HS-27A (cell line): ENCODE measurements at places on chromosomes 12 and 14.

GRCh38 chr12:115944837-115945490, 332.5 kb downstream of the MED13L start:
- no peak for DNase-seq

DNA sequence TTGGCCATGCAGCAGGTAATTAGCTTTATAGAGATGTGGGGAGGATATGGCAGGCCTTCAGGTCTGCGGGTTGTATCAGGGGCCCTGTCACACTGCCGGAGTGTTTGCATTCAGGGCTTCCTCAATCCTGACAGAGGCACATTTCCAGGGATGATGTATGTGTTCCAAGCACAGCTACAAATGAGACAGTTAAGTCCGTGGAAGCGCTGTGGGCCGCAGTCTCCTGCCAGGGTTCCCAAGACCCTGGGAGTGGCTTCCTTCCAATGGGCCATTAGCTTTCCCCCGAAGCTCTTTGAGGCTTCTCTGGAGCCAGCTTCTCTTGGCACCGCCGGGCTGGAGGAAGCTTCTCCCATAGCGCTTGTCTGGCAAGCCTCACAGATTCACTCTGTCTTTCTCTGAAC, 1524.7 kb upstream of the TMEM132C start:
- no peak for DNase-seq

GRCh38 chr12:131454418-131455217, 256.3 kb upstream of the SFSWAP start:
- no peak for DNase-seq

GRCh38 chr14:100626614-100627013, 39.4 kb upstream of the BEGAIN start:
- no peak for DNase-seq

- no peak for DNase-seq
Observed at GRCh38 chr12:63224396-63224795, 73.4 kb upstream of the AVPR1A start.

GRCh38 chr12:121792607-121793439, 665 bp downstream of the RHOF start:
- DNase-seq = no peak

DNA sequence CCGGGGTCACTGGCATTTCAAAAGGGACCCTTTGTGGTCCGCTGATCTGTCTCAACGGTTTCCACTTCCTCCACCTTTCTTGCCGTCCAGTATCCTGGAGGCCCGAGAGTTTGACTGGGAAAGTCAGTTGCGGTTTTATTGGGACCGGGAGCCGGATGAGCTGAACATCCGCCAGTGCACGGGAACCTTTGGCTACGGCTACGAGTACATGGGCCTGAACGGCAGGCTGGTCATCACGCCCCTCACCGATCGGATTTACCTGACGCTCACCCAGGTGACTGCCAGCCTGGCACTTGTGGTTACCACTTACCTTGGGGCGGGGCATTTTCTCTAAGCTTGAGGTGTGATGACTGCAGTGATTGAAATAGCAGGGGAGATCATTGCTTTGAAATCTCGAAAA, 83.8 kb downstream of the DNAH10 start:
- no peak for DNase-seq

GRCh38 chr14:105926373-105927095, 400.2 kb downstream of the TMEM121 start:
- no peak for DNase-seq

DNA sequence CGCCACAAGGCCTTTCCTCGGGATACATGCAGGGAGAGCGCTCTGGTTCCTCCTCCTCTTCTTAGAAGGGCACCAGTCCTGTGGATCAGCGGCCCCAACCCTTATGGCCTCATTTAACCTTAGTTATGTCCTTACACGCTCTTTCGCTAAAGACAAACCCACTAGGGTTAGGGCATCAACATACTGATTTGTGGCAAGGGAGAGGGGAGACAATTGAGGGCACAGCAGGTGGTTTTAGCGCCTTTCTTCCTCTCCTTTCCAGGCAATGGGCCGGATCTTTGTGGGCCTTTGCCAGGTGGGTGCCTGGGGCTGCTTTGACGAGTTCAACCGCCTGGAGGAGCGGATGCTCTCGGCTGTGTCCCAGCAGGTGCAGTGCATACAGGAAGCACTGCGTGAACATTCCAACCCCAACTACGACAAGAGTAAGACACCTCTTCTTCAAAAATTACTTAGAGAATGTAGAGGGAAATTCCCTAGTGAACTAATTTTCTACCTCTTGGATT, 43.6 kb downstream of the DYNC1H1 start:
- DNase-seq = no peak

DNA sequence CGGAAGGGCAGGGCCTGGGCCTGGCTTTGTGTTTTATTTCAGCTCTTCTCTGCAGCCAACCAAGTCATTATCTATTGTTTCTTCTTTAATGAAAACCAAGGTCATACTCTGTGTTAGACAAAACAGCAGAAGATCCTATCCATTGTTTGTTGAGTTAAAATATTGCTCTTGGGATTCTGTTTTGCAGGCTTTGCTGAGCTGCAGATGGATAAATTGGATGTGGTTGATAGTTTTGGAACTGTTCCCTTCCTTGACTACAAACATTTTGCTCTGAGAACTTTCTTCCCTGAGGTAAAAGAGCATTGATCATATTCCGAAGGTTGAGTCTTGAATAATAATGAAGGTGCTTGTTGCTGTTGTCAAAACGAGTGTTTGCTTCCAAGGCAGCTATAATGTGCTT, 106.6 kb downstream of the PLXNC1 start:
- DNase-seq = no peak

- no peak for DNase-seq
Observed at GRCh38 chr12:119229837-119230236, 51.1 kb downstream of the HSPB8 start.

- DNase-seq = no peak
Observed at GRCh38 chr14:35405304-35405996, 901 bp upstream of the NFKBIA start.

DNA sequence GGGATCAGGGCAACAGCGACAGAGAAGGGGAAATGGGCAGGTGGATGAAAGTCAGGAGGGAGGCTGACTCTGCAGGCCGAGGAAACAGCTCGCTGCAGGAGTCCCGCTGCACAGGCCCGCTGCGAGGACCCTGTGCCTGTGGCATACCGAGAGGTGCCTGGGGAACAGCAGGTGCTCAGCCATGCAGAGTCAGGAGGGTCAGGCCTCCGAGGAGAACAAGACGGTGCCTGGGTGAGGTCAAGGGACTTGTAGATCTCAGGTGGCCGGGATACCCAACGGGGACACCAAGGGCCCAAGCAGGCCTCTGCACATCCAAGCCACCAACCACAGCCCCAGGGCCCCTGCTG, 67.5 kb downstream of the NCOR2 start:
- no peak for DNase-seq

GRCh38 chr14:64696355-64696857, 7.8 kb upstream of the PLEKHG3 start:
- DNase-seq = no peak

DNA sequence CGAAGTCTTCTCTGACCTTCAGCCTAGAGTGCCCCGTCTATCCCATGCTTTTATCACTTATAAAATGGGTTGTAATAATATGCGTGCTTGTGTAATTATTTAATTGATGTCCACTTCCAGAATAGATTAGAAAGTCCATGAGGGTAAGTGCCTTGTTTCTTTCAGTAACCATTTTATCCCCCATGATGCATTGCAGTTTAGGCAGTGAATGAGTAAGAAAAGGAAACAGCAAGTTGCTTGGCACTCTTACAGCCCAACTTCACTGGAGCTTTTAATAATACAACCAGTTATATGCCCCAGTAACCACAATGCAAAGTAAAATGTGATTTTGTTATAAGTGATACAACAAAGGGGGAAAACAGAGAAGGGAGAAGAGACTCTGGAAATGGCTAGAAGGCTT, 287.3 kb downstream of the MED13L start:
- no peak for DNase-seq

- no peak for DNase-seq
Observed at GRCh38 chr12:6306151-6306550, 4.3 kb upstream of the PLEKHG6 start.

DNA sequence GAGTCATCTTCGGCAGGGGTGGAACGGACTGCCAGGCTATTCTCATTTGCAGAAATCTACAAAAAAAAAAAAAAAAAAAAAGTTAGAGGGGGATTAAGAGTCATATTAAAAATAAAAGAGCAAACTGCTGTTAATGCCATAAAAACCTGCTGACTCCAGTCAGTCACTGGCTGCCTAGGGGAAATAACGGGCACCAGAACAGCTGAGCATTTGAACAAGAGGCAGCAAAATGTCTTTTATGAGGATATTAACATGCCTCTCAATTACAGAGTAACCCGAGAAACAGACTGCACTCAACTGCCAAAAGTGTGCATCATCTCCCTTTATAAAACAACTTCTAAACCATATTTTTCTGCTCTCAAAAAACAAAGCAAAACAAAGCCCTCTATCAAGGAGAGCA, 28.7 kb upstream of the CERS5 start:
- no peak for DNase-seq

GRCh38 chr14:89392181-89392580, 24.9 kb downstream of the FOXN3 start:
- DNase-seq = no peak

GRCh38 chr14:22305607-22306006, 283.4 kb downstream of the DAD1 start:
- DNase-seq = no peak

- DNase-seq = no peak
Observed at GRCh38 chr12:66694666-66695613, 16.1 kb upstream of the GRIP1 start.
